ENCODE measurements at places on chromosomes 7 and 10.

DNA sequence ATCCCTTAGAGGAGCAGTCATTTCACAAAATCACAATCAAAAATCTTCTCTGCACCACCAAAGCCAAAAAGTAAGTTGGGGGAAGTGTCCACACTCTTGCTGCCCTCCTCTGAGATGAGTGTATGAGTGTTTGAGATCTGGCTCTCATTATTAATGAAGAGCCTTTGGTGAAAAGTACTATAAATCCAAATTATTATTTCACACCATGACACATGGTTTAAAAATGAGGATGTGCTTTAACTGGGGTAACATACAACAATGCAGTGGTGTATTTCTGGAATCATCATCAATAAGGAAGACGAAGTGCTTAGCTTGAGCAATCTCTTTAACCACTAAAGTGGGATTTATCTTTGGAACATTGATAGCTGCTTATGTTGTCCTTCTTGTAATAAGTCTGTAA, 114.2 kb upstream of the ADAM12 start:
- H3K4me1 ChIP-seq, result no peaks in the 10 kb centered on the region
- H3K4me3 ChIP-seq, result no peak overlapping the region
- H3K27ac ChIP-seq, result no peak overlapping the region
- DNase-seq, result no peak
- no peaks in the 10 kb centered on the region for H3K36me3 ChIP-seq

DNA sequence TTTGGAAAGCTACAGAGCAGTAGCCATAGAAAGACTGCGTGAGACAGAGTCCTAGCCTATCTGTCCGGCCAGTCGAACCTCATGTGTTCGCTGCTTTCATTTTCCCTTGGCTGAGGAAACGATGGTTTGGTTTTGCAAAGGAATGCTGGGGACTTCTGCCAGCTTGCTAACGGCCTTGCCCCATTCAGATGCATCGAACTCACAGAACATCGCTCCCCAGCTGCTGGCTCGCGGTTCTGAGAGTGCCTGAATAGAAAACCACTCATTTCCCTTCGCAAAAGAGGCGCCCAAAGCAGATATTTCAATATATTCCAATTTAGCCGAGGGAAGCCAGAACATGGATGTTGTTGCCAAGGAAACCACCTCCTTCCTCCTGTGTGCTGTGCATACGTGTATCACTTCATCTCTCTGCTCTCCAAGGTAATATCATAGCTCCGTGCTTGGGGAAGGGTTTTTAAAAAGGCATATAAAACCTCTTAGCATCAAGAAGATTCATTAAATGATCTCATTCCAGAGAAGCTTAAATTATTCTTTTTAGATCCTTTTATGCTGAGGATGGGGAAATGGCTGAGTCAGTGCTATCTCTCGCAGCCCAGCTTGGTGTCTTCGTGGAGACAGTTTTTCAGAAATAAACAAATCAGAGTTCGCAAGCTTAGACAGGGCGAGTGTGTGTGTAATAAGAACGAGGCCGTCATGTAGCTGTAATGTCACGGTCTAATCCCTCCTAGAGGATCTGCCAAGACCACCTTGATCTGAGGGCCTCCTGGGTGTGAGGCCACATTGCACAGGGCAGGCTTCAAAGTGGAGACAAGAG, 215.2 kb downstream of the RPS24 start:
- DNase-seq, result no peak
- H3K4me1 ChIP-seq, result peaks cover 38% of the 10 kb centered on the region
- H3K36me3 ChIP-seq, result no peaks in the 10 kb centered on the region
- peaks cover 12% of the 10 kb centered on the region for H3K27me3 ChIP-seq
- H3K4me3 ChIP-seq, result no peak overlapping the region

DNA sequence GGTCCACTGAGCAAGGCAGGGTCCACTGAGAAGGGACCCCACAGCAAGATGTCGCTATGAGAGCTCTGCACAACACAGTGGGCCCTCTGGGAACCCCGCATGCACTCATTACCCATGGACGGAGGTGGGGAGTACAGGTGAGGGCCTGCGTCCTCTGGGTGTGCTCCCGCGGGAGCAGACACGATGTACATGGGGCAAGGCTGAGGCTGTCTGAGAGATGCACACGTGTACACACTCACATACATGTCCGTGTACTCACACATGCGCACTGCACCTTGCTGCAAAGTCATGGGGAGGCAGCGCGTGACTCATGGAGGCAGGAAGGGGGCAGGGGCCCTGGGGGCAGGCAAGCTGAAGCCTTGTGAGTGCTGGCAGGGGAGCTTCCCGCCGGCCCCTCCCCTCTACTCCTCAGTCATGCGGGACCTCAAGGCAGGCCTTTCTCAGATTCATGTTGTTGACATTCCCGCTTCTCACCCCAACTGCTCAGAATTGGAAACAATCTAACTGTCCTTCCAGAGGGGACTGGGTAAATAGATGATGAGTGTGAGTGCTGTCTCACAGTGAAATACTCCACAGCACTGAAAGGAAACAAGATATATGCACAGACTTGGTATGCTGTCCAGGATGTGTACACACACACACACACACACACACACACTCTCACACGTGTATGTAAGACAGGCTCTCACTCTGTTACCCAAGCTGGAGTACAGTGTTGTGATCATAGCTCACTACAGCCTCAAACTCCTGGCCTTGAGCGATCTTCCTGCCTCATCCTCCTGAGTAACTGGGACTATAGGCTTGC, 40.0 kb downstream of the GOLGA7B start:
- H3K27ac ChIP-seq, result no peak overlapping the region
- H3K36me3 ChIP-seq, result no peaks in the 10 kb centered on the region
- no peak overlapping the region for H3K4me3 ChIP-seq

DNA sequence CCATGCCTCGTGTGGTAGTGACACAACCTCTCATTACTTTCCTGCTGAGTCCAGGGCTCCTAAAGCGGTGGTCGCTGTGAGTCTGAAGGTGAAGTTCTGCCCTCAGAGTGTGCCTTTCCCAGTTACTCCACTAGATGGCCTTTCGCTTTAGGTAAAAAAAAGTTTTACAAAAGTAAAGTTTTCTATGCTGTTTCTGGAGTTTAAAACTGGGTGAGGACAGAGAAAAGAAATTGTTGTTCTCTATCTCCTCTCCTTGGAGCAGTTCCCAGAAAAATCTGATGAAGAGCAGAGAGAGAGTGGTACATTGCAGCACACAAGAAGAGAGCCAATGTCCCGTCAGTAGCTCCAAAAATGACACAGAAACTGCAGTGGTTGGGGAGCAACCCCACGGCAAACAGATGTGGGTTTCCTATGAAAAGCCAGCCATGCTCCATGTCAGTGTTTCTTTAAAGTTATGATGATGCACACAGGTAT, 257.1 kb downstream of the GLI3 start:
- peaks cover 8% of the 10 kb centered on the region for H3K27me3 ChIP-seq
- no peaks in the 10 kb centered on the region for H3K36me3 ChIP-seq
- no peaks in the 10 kb centered on the region for H3K4me1 ChIP-seq
- no peak overlapping the region for H3K27ac ChIP-seq
- no peak overlapping the region for H3K4me3 ChIP-seq

GRCh38 chr7:70484255-70484654, 647.7 kb upstream of the GALNT17 start:
- no peak overlapping the region for H3K4me3 ChIP-seq
- no peaks in the 10 kb centered on the region for H3K36me3 ChIP-seq
- no peak for DNase-seq
- H3K27ac ChIP-seq, result no peak overlapping the region
- no peaks in the 10 kb centered on the region for H3K4me1 ChIP-seq
- H3K27me3 ChIP-seq, result no peaks in the 10 kb centered on the region

GRCh38 chr7:30200591-30200990, 65.8 kb downstream of the MTURN start:
- H3K4me3 ChIP-seq, result no peak overlapping the region
- DNase-seq, result no peak
- no peak overlapping the region for H3K27ac ChIP-seq
- no peaks in the 10 kb centered on the region for H3K27me3 ChIP-seq
- no peaks in the 10 kb centered on the region for H3K4me1 ChIP-seq
- peaks cover 6% of the 10 kb centered on the region for H3K36me3 ChIP-seq
